ENCODE measurements at places on chromosomes 2 and 18.

GRCh38 chr2:30264274-30264673, 32.9 kb downstream of the LBH start:
- no peak for DNase-seq

DNA sequence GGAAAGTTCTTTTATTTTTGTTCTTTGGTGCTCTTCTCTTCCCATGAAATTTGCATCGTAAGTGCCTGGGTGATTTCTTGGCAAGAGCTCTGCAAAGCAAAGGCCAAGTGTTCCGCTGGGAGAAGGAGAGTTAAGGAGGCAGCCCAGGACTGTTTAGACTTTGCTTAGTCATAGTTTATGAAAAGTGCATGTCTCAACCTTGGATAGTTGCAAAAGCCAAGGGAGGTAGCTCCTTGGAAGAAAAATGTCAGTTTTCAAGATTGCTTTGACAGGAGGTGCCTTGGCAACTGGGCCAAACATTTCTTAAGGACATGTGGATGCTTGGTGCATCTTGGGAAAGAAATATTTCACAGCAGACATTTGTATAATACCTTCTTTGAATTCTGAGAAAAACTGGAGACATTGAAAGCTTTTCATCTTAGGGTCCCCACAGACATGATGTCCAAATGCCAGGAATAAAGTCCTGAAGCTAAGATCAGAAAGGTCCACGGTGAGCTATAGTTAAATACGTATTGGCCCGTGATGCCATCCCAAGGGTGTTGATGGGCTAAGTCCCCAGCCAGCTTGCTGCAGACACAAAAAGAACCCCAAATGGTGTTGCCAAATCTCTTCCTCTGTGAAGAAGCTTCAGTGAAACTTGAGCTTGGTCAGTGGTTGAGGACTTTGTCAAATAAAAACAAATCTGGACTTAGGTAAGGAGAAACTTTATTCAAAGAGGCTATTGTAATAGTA, 96.3 kb upstream of the THUMPD2 start:
- DNase-seq: no peak

GRCh38 chr2:63059793-63060471, 9.3 kb downstream of the OTX1 start:
- no peak for DNase-seq

DNA sequence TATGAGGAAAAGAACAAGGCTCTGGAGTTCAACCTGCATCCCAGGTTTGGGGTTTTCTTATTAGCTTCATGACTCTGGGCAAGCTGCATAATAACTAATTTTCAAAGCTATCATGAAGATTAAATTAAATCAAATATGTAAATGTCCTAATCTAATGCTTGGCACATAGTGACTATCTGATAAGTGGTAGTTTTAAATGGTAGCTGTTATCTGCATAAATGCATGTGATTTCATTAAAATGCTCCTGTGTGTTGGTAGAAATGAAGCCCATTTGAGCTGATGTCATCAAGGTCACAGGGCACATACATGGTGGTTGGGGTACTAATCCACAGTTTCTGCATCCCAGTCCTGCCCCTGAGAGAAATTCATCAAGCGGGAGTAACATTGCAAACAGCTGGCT, 428.8 kb downstream of the LRATD1 start:
- DNase-seq: no peak

DNA sequence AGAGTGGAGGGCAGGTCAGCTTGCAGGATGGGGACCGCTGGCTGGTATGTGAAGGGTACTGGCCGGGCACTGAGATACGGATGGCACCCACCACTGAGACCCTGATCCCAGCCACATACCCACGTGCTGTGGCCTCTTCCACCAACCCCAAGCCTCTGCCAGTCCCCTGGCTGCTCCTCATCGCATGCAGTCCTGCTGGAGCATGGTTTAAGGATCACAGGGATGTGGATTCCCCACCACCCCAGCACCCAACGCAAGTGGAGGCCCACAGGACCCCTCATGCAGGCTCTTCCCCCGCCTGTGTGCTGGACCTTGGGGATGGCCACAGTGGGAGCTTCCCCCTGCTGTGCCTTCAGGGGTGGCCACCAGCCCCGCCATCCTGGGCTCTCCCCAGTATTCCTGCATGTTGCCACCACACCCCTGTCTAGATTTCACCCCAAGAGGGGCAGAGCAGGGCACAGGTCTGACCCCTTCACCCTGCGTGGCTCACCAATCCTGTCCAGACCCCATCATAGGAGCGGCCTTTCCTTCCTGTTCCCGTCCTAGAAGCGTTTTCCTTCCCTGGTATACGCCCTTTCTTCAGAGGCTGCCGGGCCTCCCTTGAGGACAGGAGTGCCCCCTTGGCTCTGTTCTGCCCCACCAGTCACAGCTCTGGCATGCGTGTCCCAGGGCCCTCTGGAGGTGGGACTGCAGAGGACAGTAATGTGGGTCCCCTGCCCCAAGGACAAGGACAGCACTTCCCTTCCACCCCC, 18.3 kb downstream of the MLPH start:
- DNase-seq: no peak

Measured in T-cell (primary cell).